ENCODE measurements at places on chromosomes 16 and 17. TPM values are rescaled to one million over a fixed set of nuclear protein-coding genes. Genes with fewer than 3 reads are reported as not detected.

The CCL16 gene
- not detected for total RNA-seq

DNA sequence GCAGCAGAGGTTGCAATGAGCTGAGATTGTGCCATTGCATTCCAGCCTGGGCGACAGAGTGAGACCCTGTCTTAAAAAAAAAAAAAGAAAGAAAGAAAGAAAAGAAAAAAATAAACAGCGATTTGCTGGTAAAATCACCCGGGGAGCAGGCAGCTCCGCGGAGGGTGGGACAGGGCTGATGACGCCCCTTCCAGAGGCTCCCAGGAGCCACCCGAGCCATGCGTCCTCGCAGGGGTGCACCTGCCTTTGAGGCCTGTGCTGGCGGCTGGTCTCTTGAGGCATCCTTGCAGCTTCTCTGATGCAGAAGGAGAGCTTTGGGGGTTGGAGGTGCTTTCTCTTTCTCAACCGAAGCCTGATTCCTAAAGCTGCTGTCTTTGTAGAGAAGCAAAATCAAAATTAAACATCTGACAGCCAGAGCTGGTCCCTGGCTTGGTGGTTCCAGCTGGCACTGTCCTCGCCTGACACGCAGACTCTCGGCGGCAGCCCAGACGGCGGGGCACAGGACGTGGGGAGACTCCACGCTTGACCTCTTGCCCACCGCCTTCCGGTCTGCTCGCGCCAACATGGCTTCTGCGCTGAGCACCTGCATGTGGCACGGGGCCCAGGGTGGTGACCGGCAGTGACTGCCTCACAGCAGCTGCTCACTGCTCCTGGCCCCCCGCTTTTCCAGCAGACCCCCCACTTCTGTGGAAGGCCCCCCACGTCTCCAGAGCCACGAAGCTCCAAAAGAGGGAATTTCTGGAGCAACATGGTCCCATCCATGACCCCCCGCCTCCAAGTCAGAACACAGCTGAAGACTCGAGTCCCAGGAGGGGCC is 6.6 kb downstream of the UTS2R start:
- no peak for DNase-seq

The CCL8 gene
- total RNA-seq = 10.9 TPM

- DNase-seq = no peak
Measured at GRCh38 chr17:43888548-43888947, 18.8 kb downstream of the MPP2 start.

- no peak for DNase-seq
Measured at GRCh38 chr17:60851181-60851580, 173.5 kb downstream of the BCAS3 start.

The DHRS11 gene
- 262 TPM for total RNA-seq

DNA sequence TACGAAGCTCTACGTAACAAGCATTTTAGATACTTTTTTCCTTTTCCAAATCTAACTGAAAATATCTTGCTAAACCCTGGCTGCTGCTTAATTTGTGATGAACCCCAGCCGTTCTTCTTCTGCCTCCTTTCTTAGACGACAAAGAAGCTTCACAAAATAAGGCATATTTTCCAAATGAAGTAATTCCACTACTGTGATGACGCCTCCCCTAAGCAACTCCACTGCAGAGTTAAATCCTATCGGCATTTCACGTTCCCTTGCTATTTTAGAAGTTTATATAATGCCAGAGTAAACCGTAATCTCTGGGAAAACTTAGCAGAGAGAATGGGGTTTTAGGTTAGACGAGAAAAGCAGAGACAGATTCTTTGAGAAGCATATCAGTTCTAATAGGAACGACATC is 683.1 kb upstream of the SALL1 start:
- DNase-seq = no peak

The NPTX1 gene
- total RNA-seq = 7.8 TPM

DNA sequence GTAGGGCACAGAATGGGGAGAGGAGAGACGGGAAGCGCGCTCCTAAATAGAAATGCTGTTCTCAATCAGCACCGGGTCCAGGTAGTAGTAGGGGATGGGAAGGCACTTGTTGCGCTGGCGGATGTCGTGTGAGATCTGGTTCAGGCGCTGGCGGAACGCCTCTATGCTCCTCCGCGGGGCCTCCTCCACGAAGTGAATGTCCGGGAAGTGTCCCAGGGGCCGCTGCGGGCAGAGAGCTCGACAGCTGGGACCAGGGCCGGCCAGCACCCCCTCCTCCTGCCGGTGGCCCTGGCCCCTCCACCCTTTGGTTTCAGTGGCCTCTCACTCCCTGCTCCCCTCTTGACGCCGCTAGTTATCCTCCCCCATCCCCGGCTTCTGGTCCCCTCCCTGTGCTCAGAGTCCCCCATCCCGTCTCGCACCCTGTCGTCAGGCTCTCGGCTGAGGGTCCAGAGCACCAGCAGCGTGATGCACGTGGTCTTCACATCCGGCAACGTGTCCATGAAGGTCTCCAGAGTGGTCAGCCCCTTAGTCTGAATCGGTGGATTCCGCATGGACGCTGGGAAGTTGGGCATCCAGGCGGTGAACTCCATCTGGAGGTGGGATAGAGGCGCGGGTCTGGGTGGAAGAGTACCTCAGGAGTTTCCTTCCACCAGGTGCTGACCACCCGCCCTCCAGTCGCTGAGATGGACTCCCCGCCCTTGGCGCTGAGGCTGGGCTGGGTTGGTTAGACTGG is 14.6 kb downstream of the ALOX12B start:
- no peak for DNase-seq

GRCh38 chr17:40895106-40895730 is 10.2 kb upstream of the KRT20 start:
- DNase-seq = no peak

- DNase-seq = no peak
Measured at GRCh38 chr16:68384288-68385161, 63.8 kb downstream of the SMPD3 start.

GRCh38 chr16:59612094-59612493 is 878.0 kb upstream of the GOT2 start:
- no peak for DNase-seq

The CLEC18B gene
- total RNA-seq = 0.32 TPM

DNA sequence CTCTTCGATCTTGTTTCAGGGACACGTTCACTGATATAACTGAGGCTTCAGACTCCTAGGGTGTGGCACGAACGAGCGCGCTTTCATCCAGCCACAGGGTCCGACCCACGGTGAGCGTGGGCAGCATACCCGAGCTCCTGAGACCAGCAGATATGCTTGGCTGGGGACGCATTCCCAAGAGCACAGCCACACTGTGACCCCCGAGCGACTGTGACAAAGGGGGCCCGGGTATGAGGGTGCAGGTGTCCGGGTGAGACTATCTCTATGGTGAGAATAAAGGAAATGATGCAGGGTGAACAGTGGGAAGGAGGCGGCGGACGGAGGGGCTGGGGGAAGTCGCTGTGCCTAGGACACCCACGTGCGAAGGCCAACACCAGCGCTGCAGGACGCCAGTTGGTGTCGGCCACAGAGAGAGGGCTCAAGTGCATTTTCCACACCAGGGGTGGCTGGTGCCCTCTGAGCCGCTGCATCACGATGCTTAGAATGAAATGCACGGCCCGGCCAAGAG is 17.6 kb downstream of the RPH3AL start:
- no peak for DNase-seq

The ACACA gene
- 22.2 TPM for total RNA-seq

The C1QL1 gene
- 0.55 TPM for total RNA-seq

The KLHL10 gene
- total RNA-seq = not detected

DNA sequence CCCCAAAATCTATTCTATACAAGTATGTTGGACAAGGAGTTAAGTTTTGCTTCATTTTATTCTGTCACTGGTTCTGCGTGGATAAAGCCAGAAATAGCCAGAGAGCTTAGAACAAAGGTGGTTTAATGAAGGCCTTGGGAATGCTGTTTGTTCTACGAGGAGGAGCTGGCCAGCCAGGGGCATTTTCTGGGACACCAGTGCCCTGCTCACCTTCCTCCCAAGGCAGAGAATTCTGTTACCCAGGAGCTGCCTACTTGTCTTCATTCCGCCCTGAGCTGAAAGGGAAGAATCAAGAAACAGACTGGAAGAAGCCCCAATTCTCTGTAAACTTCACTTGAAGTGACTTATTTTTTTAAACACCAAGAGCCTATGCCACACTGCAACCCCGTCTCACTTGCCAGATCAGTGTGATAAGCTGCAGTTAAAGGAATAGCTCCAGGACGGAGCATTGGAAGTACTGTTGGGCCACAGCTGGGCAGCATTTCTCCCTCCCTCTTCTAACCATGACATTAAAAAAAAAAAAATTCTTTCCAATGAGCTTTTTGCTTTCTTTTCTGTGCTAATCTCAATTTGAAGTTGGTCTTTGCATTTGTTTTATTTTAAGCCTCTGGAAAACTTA is 149.8 kb upstream of the DYNLRB2 start:
- no peak for DNase-seq
